ENCODE measurements at places on chromosomes 7 and 10. TPM values are rescaled to one million over a fixed set of nuclear protein-coding genes. Genes with fewer than 3 reads are reported as not detected.

GRCh38 chr7:143901332-143901667 lies 676 bp downstream of the TCAF1 start:
- peak; percentile 42 for DNase-seq

DNA sequence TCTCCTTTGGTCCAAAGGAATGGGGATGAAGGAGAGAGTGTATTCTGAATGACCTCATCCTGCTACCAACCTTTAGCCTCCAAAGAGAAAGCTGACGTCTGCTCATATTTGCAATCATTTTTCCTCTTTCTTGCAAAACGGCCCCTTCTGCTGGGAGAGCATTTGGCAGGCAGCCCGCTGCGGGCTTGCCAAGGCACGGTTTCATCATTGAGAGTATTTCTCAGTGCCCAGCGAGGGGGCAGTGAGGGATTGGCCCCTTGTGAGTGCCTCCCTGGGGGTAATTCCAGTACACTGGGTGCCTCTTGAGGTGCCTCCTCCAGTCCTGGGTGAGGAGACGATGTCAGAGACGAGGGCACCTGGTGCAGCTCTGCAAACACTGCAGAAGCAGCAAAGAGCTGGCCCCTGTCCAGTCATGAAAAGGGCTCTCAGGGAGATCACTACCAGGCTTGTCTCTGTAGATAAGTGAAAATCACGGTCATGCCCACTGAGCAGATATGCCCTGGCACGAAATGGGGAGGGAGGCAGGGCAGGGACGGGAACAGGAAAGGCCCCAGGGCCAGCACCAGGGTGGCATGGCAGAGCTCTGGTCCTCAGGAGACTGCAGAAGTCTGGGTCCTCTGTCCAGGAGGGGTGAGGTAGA lies 48.7 kb upstream of the SHH start:
- peak; percentile 93 for DNase-seq

DNA sequence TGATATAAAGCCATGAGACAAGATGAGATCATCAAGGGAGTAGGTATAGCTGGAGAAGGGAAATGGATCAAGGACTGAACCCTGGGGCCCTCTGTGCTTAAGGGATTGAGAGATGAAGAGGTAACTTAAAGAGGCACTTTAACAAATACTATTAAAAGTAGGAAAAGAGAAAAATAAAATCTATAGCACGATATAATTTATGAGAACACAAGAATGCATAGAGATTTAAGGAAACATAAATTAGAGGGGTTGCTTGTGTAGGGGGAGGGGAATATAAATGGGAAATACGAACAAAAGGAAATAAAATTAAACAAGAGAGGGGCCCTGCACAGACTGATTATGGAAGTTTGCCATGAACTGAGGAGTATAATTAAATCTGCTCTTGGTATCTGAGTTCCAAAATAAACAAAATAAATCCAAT lies 15.6 kb upstream of the LRRC17 start:
- no peak for DNase-seq

- peak; percentile 66 for DNase-seq
Observed at GRCh38 chr10:133281084-133281483, 4.4 kb upstream of the ADAM8 start.

- DNase-seq, result no peak
Observed at GRCh38 chr7:156620291-156620675, 20.3 kb upstream of the RNF32 start.

DNA sequence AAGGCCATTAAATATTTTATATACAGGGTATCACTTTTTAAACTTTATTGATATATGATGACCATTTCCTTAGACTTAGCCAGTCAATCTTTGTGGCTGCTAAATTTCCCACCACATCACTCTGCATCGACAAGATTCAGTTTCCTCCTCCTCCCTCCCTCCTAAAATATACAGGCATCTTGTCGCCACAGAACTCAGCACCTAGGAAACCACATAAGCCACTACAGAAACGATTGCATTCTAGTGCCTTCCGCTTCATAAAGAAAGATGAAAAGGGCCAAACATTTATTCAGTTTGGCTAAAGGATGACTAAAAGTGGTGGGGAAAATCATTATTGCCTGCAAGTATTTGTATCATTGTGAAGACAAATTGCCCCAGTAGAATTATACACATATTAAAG lies 30.7 kb downstream of the ERCC6 start:
- DNase-seq, result no peak

- DNase-seq, result no peak
Observed at GRCh38 chr10:130261766-130262165, 125.6 kb downstream of the GLRX3 start.

GRCh38 chr10:90635111-90635765 lies 222.6 kb downstream of the HTR7 start:
- DNase-seq, result no peak

GRCh38 chr10:70379581-70380176 lies 2.7 kb downstream of the LRRC20 start:
- no peak for DNase-seq

DNA sequence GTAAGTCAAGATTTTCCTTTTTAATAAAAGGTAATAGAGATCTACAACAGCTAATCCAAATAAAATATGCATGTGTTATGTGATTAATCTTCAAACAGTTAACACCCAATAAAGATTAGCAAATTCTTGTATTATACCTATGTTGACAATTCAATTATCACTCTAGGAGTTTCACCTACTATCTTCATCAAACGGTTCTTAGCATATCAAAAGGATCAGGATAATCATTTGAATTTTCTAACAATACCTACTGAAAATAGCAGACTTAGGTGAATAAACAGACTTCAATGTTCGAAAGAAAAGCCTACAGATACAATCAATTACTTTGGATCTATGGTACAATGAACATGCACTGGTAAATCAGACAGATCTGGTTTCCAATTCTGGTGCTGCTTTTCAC lies 268.3 kb downstream of the CACNA2D1 start:
- DNase-seq, result no peak

DNA sequence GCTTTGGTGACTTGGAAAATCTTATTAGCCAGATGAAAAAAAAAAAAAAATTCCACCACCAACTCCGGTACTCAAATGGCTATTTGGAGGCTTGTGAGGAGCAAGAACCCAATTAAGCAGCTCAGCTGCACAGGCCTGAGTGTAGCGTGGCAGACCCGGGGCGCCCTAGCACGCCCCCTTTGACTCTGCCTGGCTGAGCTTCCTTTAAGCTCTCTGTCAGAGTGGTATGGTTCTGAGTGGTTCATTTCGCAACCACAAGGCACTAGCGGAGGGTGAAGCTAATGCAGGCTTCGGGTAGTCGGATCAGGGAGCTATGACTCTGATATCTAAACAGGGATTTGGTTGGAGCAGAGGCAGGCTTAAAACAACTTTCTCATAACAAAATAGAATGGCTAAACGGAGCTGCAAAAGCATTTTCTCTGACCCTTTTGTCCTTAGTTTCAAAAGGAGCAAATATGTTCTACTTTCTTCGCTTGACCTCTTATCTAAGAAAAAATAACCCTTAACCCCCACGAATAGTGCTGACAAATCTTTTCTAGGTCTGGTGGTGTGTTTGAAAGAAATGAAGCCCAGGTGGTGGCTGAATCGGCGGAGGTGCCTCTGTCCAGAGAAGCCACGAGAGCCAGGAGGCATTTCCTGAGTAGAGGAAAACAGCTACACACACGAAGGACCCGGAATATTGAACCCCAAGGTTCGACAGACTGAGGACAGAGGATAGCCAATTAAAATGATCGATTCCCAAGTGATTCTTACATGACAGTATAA lies 285.4 kb upstream of the GLI3 start:
- DNase-seq, result peak; percentile 30

- DNase-seq, result no peak
Observed at GRCh38 chr7:636396-636795, 90.1 kb upstream of the DNAAF5 start.

DNA sequence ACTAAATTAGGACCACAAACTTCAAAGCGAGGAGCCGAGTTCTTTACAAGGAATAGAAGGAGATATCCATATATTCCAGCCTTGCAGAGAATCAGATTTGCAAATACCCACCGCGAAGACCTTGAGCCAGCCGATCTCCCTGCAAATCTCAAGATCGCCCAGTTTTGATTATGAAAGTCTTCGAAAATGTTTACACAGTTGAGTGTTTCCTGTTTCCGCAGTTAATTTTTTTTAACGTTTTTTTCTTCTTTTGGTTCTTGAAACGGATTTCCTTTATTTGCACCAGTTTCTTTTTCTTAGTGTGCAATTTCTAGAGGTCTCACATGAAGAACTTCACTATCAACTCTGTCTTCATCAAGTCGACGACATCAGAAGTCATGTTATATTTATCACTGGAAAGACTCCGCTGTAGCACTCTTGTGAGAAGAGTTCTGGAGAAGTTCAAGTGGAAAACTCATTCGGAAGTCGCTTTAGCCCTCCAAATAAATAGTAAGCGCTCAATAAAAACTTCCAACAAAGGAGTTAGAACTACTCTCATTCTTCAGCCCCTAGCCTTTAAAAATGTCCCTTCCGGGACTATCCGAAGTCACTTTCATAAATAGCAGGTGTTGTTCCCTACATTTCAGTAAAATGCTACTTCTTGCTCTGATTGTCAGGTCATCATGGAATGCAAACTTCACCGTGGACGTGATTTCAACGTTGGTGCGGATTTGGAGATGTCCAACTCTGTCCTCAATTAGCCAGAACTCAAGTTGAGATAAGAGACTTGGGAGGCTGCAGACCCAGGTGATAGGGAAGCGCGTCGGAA lies 11.9 kb upstream of the SPAG6 start:
- no peak for DNase-seq

GRCh38 chr7:153470004-153470671 lies 582.1 kb upstream of the DPP6 start:
- no peak for DNase-seq

DNA sequence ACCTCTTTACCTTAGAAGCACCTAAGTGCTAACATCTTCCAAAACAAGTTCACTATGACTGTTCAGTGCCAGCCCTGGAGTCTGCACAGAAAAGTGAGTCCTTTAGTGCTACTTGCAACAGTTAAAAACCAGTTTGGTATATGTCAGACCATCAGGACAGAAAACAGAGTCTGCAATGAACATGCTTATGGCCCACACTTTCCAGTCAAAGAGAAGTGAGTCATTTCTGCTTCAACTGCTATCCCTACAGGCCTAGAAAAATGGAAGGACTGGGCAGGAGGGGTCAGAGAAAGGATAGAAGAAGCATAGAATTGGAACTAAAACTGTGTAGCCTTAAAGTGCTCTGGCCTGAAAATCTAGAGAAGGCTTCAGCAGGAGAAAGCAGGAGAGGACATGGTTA lies 108.0 kb downstream of the PDE1C start:
- no peak for DNase-seq

DNA sequence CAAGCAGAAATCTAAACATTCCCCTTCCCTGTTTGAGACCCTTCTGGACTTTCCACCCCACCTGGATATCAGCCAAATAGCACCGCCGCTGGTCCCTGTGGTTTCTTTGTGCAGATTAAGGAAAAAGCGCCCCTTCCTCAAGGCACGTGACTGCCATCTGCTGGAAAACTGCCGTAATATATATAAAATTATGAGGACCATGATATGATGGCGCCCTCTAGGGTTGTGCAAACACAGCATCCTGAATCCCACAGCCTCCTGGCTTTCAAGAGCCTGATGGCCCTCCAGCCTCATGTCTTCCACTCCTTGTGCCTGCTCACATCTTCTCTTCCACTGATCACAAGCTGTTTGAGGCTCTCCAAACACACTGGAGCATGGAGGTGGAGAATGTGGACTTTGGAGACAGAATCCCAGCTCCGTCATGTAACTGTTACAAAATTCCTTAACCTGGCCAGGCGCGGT lies 121.3 kb downstream of the MYL10 start:
- no peak for DNase-seq

DNA sequence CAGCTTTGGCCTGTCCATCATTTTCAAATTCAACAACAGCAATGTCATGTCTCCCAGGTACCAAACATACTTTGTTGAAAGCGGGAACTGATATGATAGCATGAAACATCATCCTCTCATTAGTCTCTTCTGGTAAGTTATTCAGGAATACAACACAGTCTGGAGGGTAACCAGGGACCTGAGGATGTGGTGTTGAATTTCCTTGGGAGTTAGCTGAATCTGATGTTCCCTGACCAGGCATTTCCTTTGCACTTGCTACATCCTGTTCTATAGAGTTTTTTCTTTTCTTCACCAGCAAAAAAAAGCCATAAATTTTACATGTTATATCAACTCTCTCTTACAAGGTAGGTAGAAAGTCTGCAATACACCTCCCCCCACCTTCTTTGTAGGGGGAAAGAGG lies 97.8 kb upstream of the AFAP1L2 start:
- no peak for DNase-seq

GRCh38 chr7:121202834-121203233 lies 126.0 kb upstream of the WNT16 start:
- DNase-seq, result no peak

DNA sequence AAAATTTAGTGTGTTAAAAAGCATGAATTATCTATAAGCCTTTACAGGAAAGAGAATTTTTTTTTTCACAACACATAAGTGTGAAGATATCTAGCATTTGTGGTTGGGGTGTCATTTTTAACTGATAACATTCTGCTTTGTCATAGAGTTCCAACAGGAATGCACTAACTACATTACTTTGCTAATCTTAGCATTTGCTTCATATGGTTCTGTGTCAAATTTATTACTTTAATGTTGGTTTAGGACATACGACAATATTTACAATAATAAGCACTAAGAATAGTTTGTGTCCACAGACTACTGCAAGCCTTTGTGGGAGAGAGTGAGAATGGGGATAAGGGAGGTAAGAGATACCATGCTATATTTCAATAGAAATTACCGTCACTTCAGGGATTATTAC lies 40.6 kb upstream of the MAGI2 start:
- no peak for DNase-seq

GRCh38 chr10:13417459-13418126 lies 69.5 kb upstream of the SEPHS1 start:
- no peak for DNase-seq

- DNase-seq, result no peak
Observed at GRCh38 chr7:149498811-149499210, 1.2 kb upstream of the ZNF746 start.

- DNase-seq, result no peak
Observed at GRCh38 chr10:51706225-51706624, 6.8 kb upstream of the CSTF2T start.

GRCh38 chr10:5545778-5546710 lies 21.3 kb downstream of the CALML3 start:
- peak; percentile 63 for DNase-seq

GRCh38 chr7:77783545-77783944 lies 14.7 kb downstream of the TMEM60 start:
- no peak for DNase-seq

- DNase-seq, result no peak
Observed at GRCh38 chr10:1308962-1309616, 252.9 kb downstream of the WDR37 start.

GRCh38 chr7:70893422-70893821 lies 238.5 kb upstream of the GALNT17 start:
- no peak for DNase-seq

WDR91 gene
- total RNA-seq, result 26.8 TPM

CELF2 gene
- 82.7 TPM for total RNA-seq

SOSTDC1 gene
- total RNA-seq, result 3.1 TPM

OR6V1 gene
- total RNA-seq, result not detected

GHRHR gene
- total RNA-seq, result 3.1 TPM

SPDYE9 gene
- total RNA-seq, result not detected

CCL24 gene
- total RNA-seq, result 1.5 TPM

AKR1C3 gene
- total RNA-seq, result 39.8 TPM

ANKRD1 gene
- 28.0 TPM for total RNA-seq

SRRT gene
- 65.4 TPM for total RNA-seq

PRTFDC1 gene
- total RNA-seq, result 2.1 TPM

HEPACAM2 gene
- total RNA-seq, result not detected

KLLN gene
- 0.46 TPM for total RNA-seq

TNS3 gene
- 159 TPM for total RNA-seq

HDAC9 gene
- total RNA-seq, result 11.3 TPM

SLC13A1 gene
- total RNA-seq, result not detected
